Panc1 (cell line): ENCODE measurements at places on chromosomes 4 and X. TPM values are rescaled to one million over a fixed set of nuclear protein-coding genes. Genes with fewer than 3 reads are reported as not detected.

The ASIC5 gene
- total RNA-seq, result not detected

- no peaks in the 10 kb centered on the region for H3K36me3 ChIP-seq
- no peaks in the 10 kb centered on the region for H3K27me3 ChIP-seq
- no peak overlapping the region for H3K4me3 ChIP-seq
These were observed 88.6 kb upstream of the MAML3 start for GRCh38 chr4:140242357-140243277.

DNA sequence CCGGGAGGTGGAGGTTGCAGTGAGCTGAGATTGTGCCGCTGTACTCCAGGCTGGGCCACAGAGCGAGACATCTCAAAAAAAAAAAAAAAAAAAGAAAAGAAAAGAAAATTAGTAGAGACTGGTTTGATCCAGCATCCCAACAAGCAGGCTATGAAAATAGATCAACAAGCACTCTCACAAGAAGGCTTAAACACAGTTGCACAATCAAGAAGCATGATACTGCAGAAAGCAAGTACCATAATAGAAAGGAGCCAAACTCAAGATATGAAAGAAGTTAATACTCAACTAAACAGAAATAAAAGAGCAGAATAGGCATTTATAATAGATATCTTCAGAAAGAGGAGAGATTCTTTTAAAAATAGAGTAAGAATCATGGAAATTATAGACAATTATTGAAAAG is 10.6 kb downstream of the TLR6 start:
- no peaks in the 10 kb centered on the region for H3K36me3 ChIP-seq
- H3K4me1 ChIP-seq, result no peaks in the 10 kb centered on the region
- H3K27me3 ChIP-seq, result no peaks in the 10 kb centered on the region
- no peak overlapping the region for H3K27ac ChIP-seq
- DNase-seq, result no peak
- H3K4me3 ChIP-seq, result no peak overlapping the region

- H3K4me3 ChIP-seq, result no peak overlapping the region
- no peak for DNase-seq
- H3K27ac ChIP-seq, result no peak overlapping the region
- no peaks in the 10 kb centered on the region for H3K27me3 ChIP-seq
These were observed 120.0 kb downstream of the ADGRL3 start for GRCh38 chr4:61320154-61320553.

GRCh38 chr4:145829629-145830395 is 108.8 kb downstream of the ZNF827 start:
- H3K27ac ChIP-seq, result no peak overlapping the region
- no peaks in the 10 kb centered on the region for H3K4me1 ChIP-seq
- no peaks in the 10 kb centered on the region for H3K36me3 ChIP-seq
- no peak overlapping the region for H3K4me3 ChIP-seq
- no peaks in the 10 kb centered on the region for H3K27me3 ChIP-seq

DNA sequence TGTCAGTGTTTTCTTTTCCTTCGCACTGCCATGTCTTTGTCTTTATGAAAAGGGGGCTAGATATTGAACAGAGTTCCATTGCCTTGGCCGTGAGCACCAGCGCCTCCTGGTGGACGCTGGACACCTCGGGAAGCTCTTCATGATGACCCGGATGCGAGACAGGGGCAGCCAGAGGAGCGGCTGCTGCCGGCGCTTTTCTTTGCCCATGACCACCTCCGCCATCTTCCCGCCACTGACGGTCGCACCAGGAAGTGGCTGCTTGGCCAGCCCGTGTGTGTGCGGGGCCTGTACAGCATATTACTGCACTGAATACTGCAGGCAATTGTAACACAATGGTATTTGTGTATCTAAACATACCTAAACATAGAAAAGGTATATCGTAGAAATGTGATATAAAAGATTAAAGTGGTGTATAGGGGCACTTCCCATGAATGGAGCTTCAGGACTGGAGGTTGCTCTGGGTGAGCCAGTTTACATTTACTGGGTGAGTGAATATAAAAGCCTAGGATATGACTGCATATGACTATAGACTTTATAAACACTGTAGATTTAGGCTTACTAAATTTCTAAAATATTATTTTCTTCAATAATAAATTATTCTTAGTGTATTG is 15.8 kb upstream of the GRIA2 start:
- H3K4me1 ChIP-seq, result no peaks in the 10 kb centered on the region
- H3K27me3 ChIP-seq, result no peaks in the 10 kb centered on the region
- H3K27ac ChIP-seq, result no peak overlapping the region
- DNase-seq, result no peak
- no peaks in the 10 kb centered on the region for H3K36me3 ChIP-seq

GRCh38 chrX:78643874-78644273 is 15.3 kb downstream of the RTL3 start:
- H3K27me3 ChIP-seq, result no peaks in the 10 kb centered on the region
- no peaks in the 10 kb centered on the region for H3K4me1 ChIP-seq
- no peak for DNase-seq
- H3K36me3 ChIP-seq, result no peaks in the 10 kb centered on the region
- no peak overlapping the region for H3K4me3 ChIP-seq

DNA sequence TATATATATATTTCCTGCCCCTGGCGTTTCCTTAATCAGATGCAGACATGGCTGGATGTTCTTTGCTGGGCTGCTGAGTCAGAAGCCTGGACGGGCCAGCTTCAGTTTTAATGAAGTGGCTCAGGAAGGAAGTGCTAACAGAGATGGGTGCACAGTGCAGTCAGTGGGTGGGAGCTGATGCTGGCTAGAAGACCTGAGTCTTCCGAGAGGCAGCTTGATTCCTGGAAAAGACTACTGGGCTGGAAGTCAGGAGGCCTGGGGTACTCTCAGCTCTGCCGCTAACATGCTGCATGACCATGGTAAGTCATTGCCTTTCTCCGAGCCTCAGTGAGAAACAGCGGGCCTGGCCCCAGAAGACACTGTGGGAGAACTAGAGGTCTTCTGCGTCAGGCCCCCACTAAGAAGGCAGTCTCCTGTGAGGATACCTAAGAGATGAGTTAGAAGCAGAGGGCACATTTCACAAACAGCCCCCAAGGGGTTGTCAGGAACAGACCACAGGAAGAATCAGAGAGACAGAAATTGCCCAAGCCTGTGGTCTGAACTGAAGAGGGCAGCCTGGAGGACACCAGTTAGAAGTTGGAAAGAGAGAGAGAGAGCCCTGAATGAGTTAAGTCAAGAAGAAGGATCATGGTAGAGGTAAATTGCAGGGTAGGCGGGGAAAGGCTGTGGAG is 8.3 kb upstream of the CD40LG start:
- peaks cover 5% of the 10 kb centered on the region for H3K27me3 ChIP-seq
- H3K4me3 ChIP-seq, result no peak overlapping the region
- no peaks in the 10 kb centered on the region for H3K4me1 ChIP-seq
- no peaks in the 10 kb centered on the region for H3K36me3 ChIP-seq
- DNase-seq, result no peak
- no peak overlapping the region for H3K27ac ChIP-seq

DNA sequence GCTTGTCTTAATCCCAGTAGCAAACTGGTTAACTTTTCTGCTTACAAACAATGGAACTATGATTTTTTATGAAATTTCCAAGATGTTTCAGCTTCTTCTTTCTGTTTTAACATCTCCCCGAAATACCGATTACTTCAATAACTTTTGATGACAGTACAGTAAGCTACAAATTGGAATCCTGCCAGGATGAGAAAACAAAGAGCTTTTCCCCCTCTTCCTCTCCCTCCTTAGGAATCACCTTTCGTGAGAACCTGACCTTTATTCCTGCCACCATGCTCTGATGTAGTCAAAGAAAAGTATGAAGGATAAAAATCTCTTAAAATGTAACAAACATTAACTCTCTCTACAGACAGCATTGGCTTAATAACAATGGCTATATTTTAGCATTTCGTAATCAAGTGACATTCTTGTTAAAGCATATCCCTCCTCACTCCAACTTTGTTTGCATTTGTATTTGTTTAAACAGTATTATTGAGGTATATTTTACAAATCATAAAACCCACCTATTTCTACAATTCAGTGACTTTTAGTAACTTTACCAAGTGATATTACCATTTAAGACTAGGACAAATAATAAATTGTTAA is 148.7 kb upstream of the NAP1L5 start:
- no peaks in the 10 kb centered on the region for H3K4me1 ChIP-seq
- H3K27me3 ChIP-seq, result no peaks in the 10 kb centered on the region
- no peaks in the 10 kb centered on the region for H3K36me3 ChIP-seq
- no peak overlapping the region for H3K4me3 ChIP-seq
- no peak overlapping the region for H3K27ac ChIP-seq

The ATP2B3 gene
- 0.21 TPM for total RNA-seq

The SPANXD gene
- total RNA-seq, result not detected
